ENCODE measurements at places on chromosomes 16 and 17.
A peak's percentile ranks its signal among the peaks of the same experiment; 100 is the strongest.

DNA sequence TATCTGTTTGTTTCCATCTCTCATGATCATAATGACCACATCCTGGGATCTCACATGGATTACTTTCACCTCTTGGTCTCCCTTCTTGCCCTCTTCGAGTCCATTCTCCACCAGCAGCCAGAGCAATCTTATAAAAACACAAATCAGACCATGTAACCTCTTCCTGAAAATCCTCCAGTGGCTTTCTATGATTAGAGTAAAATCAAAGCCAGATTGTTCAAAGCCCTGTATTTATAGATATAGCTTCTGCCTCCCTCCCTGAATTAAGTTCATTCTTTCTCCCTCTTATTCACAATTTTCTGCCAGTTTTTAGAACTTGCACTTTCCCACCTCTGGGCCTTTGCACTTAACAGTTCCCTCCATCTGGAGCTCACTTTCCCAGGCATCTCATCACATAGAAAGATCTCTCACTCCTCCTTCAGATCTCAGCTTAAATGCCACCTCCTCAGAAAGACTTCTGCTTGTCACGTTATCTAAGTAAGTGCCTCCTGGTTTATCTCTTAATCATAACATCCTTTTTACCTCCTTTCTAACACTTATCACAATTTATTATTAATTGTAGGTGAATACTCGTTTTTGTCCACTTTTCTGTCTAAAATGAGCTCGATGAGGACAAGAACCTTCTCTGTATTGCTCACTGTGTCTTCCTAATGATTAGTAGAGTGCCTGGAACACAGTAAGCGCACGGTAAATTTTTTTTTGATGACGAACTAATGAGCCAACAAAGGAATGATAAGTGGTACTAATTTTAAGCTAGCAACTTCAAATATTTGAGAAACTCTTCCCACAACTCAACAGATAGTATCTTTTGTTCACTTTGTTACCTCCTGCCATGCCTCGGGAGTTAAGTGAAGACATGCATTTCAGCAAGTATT lies 80.5 kb downstream of the CYB561 start:
- DNase-seq: no peak

DNA sequence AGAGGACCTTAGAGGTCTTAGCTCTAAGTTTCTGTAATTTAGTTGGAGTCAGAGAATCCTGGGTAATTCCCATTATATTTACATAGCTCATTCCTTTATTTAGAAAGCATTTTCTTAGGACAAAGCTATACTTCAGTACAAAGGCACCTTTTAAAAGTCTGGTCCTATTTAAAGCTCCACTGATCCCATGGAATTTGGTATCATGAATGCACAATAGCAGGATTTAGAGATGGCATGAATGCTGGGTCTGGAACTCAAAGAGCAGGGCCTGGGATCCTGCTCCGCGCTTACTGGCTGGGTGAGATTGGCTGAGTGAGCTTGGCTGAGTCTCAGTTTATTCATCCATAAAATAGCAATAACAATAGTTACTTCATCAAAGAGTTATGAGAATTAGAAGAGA lies 4.8 kb downstream of the KRT23 start:
- DNase-seq: no peak

DNA sequence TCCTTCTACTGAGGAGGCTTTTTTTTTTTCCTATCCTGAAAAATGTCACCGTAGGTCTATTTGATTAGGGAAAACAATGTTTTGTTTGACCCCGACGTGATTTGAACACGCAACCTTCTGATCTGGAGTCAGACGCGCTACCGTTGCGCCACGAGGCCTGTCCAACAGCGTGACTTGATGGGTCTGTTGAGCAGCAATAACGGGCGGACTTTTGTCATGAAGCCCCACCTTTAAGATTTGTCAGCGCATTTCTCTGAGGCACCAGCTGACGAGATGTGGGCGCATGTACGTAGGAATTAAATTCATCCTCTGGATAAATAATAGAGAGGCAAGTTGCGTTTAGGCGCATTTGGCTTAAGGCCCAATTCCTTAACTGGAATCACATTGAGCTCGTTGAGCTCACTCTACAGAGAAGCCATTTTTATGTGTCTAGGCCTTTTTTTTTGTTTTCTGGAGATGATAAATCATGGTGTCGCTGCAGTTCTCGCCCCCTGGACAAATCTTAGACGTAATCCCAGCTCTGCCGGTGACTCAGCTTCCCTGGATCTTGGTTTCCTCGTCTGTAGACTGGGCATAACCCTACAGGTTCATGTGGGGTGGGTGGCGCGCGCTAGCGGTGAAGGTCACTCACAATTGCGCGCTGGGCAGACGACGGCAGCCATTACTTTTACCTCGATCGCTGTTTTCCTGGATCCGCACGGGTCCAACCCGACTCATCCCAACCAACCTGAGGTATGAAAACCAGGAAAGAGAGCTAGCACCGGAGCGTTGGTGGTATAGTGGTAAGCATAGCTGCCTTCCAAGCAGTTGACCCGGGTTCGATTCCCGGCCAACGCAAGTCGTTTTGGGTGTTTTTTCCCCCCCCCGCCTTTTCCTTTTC lies 10.6 kb upstream of the AURKB start:
- peak; percentile 87 for DNase-seq

- peak; percentile 12 for DNase-seq
These were observed 9.9 kb downstream of the AHSP start for GRCh38 chr16:31537362-31538242.

- peak; percentile 91 for DNase-seq
These were observed 7.0 kb downstream of the MPP2 start for GRCh38 chr17:43900183-43900857.

DNA sequence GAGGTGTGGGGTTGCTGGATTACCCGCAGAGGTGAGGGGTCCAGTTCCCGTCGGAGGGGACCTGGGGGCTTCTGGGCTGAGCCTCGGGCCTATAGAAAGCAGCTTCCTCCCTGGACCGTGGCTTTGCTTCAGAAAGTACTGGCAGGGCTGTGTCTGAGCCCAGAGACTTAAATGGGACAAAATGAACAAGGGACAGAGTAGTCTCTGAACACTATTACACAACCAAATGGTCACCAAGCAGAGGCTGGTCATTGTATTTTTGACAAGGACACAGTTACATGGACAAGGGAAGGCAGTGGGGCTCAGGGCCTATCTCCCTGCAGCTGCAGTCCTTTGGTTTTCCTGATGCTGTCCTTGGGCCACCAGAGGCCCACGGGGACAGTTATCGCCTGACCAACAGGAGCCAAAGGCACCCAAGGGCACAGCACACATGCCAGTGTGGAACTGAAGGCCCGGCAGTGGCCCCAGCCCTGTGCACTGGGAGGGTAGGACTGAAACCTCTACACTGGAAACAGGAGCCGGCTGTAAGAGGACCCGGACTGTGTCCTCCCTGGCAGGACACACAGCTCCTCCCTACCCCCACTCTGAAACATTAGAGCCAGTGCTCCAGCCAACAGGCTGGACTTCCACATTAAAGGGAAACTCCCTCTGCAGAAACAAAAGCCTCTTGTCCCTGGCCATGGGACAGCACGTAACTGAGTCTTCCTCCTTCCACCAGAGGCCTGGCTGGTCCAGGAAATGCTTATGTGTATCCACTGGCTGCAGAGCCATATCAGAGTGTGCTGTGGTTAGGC lies 26.0 kb upstream of the ERN1 start:
- no peak for DNase-seq

- no peak for DNase-seq
These were observed 881 bp upstream of the LLGL1 start for GRCh38 chr17:18224387-18225120.

DNA sequence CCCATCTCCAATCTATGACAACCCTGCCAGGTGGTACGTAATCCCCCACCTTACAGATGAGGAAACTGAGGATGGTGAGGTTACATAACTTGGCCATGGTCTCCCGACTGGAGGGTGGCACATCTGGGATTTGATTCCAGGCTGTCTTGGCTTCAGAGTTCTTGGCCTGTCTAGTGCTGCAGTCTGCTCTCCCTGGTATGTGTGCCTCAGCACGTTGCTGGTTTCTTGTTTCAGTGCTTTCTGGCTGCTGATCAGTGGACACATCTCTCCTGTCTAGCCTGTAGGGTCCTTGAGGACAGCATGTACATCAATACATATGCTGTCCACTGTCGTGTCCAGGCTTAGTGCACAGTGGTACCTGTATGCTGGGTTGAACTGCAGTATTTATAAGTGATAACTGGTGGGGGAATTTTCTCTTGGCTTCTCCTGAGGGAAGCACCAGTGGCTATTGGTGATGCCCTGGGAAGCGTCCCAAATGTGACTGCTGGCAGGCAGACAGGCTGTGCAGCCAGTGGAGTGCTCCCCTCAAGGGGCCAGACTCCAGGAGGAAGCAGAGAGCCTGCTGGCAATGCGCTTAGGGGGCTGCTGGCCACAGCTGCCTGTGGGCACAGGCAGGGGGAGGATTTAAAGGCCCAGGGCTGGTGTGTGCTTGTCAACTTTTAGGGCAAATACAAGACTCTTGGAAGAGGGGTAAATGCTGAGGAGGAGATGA lies 14.4 kb downstream of the CTRL start:
- DNase-seq: no peak

DNA sequence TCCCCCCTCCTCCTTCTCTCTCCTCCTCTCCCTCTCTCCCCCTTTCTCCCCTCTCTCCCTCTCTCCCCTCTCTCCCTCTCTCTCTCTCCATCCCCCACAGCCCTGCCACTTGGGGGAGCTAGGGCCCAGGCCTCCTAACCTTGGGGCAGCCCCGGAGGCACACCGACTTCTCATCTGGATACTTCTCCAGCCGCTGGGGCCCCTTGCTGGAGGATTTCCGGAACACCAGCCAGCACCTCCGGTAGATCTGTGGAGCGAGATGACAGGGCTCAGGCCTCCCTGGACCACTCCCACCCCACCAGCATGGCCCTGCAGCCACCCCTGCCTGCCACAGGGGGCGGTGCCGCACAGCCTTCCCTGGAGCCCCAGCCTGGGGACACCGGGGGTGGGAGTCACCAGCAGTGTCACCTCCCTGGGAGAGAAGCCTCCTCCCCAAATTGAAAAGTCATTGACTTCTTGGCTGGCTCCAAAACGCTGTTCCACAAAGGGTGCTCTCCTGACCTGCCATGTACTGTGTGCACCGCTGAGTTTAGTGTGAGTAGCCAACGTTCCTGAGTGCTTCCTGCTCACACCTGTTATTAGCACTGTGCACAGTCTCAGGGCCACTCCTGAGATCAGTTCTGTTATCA lies 10.5 kb downstream of the DOK4 start:
- peak; percentile 55 for DNase-seq

GRCh38 chr17:56926704-56927103 lies 12.9 kb upstream of the TRIM25 start:
- no peak for DNase-seq

- DNase-seq: no peak
These were observed 95.7 kb downstream of the NTN1 start for GRCh38 chr17:9116861-9117568.

GRCh38 chr16:57537581-57538234 lies 1.3 kb upstream of the CCDC102A start:
- no peak for DNase-seq

GRCh38 chr16:19935694-19936093 lies 51.0 kb upstream of the GPRC5B start:
- no peak for DNase-seq

- no peak for DNase-seq
These were observed 75.5 kb downstream of the ZNF423 start for GRCh38 chr16:49780433-49780832.

All from Daoy (cell line).